MCF 10A (cell line): ENCODE measurements at places on chromosomes 1 and 21.

DNA sequence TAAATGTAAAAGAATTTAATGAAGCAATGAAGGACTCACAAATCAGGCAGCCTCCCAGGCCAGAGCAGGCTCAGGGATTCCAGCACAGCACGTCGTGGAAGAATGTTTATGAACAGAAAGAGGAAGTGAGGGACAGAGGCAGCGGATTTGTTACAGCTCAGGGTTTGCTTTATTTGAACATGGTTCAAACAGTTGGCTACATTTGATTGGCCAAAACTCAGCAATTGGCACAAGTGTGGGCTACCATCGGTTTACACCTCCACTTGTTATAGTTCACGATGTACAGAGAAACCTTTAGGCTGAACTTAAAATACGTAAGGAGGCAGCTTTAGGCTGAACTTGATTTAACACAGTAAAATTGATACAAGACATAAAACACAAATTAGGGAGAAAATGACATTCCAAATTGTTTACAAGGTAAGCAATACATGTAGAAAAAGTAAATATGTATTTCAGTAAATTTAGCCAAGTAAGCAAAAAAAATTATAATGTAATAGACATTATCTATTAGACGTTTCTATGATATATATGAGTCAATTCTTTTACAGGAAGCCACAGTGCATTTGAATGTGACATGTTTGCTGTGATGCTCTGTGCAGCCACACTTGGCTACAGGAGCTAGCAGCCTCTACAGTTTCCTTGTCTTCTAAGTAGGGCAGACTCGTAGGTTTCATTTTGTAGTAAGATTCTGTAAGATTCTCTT lies 126.5 kb downstream of the ADSS2 start:
- DNase-seq = no peak

GRCh38 chr21:36509973-36510664 lies 30.2 kb upstream of the CLDN14 start:
- no peak for DNase-seq

- DNase-seq = no peak
Observed at GRCh38 chr21:37281579-37281978, 14.4 kb upstream of the VPS26C start.

DNA sequence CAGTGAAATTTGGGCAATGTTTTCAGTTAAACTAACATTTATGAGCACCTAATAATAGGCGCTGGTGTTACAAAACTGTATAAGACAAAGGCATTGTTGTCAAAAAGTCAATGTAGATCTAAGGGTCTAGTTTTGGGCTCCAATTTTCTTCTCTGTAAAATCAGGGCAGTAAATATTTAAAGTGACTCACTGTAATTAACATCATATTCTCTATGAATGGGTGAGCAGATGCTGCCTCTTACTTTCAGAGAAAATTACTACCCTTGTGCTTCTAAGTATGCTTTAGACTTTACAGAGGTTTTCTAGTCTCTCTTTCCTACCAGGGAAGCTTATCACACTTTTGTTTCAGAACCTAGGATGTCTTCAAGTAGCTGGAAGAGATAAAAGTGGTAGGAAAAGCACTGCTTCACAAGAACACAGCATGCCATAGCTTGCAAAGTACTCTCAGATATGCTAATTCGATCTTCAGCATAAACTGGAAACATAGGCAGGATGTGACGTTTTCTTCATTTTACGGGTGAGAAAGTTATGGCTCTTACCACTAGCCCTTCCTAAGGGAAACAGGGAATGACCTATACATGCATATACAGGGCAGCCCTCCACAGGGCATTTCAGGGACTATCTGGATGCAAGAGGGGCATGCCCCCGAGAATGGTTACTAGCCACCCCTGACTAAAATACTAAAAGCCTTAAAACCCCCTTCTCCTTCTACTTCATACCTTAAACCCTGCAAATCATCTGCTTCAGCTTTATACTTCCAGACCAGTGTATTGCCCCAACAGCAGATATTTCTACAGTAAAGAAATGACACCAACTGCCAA lies 2.6 kb downstream of the C1orf116 start:
- peak; percentile 46 for DNase-seq

DNA sequence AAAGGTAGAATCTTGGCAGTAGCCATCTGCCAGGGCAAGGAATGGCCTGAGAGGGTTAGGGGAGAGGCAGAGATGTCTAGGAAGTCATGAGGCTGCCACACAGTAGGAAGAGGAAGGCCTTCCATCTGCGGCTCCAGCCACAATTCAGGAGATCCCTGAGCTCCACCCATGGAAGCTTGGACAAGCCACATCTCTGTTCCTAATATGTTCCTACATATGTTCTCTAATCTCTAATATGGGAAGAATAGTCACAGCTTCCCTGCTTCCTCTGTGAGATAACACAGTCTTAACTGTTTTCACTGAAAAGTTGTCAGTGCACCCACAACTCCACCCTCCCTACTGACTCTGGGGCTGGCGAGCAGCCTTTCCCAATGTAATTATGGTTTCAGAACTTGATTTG lies 109.5 kb downstream of the CDC7 start:
- DNase-seq = no peak

- no peak for DNase-seq
Observed at GRCh38 chr1:154463512-154463990, 38.5 kb upstream of the TDRD10 start.

DNA sequence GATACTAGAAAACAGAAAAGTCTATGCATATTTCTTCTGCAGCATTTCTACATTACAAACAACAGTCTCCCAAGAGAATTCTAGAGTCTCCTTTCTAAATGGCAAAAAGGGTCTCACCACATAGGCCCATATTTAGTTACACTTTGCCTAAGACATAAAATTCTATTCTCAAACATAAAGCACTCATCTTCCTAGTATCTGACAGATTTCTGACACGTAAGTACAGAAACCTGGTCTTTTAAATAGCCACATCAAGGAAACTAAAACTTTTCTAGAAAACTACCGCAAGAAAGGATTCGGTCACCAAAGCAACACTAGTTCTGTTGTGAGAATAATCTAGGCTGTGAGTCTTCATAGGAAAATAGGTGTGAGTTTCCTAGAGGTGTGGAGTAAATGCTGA lies 33.6 kb upstream of the CTSK start:
- no peak for DNase-seq

DNA sequence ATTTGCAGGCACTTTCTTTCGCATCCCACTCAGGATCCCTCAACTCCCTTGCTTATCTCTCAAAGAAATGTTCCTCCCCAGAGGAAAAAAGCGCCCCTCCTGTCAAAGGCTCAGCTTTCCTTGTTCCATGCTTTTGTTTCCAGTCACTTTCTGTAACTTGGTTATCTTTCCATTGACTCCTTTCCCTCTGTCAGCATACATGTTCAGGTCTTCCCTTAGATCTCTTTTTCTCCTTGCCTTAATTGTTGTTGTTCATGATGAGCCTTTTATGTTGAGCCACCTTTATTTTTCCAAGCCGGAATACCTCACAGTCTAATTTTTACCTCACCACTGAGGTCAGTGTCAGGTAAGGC lies 46.5 kb upstream of the PODN start:
- DNase-seq = peak; percentile 13

DNA sequence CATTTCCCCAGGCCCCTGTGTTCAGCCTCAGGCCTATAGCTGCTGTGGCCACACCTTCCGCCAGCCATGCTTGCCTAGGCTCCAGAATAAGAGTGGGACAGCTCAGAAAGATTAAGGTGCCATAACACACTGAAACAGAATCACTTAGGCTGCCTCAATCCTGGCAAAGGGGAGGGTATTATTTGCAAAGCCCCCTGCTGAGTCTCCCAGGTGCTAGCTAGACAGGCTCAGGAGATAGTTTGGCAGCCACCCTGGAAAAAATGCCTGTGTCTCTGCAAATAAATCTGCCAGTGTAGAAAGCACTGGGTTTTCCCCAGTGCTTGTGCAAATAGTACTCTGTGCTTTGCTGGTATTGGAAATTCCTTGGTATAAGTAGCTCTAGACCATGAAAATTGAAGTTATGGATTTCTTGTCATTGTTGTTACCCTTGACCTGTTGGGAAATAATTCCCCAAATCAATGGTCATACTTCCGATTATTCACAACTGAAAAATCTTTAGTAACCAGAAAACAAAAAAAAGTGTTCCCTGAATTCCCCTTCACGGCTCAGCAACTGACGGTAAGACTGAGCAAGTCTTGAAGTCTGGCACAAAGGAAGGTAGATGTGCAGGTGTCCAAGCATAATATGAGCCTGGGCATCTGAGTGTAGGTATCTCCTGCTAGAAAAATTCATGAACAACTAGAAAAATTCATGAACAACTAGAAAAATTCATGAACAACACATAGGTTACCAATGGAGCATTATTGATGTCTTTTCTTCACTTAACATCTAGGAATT lies 56.9 kb downstream of the PROX1 start:
- DNase-seq = no peak
